ENCODE measurements at places on chromosomes 12 and 14.

DNA sequence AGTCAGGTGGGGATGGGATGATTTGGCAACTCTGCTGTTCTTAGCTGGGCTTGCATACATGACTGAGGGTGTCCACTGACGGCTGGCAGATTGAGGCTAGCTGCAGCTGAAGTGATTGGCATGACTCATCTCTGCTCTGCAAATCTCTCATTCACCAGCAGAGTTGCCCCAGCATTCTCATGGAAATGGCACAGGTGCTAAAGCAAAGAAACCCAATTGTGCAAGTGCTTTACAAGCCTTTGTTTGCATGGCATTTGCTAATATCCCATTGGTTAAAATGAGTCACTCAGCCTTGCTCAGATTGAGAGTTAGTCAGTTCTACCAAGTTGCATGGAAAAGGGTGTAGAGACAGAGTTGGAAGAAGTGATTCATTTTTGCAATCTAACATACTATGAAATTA, 389.7 kb upstream of the FAR2 start:
- DNase-seq = no peak

DNA sequence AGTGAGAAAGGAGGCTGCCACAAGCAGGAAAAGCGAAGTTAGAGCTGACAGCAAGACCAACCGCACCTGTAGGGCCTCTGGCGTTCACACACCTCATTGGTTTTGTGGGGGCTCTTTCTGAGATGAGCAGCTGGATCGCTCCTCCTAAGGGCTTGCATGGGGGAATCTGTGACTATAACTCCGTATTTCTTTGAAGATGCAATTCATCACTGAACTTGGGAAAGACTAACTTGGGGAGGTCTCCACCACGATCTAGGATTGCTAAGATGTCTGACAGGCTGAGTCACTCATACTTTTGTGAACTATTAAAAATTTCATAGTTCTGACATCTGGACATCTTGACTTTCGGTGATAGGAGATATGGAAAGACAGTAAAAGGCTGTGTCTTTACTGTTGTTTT, 173.6 kb downstream of the ETV6 start:
- no peak for DNase-seq

DNA sequence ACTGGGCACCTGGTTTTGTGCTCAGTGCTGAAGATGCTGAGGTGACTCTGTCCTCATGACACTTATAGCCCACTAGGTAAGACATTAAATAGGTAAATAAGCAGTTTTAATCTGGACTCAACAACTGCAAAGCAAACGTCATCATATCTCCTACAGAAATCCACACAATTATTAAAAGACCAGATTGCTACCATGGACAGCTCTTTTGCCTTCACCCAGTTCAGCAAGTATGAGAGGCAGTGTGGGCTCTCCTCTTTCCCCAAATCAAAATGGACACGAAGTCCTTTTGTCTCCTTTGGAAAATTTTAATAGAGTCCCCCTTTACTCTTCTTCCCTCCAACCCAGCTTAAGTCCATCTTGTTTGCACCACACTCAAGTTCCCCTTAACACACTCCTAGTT, 171.1 kb downstream of the RPAP3 start:
- DNase-seq = no peak

DNA sequence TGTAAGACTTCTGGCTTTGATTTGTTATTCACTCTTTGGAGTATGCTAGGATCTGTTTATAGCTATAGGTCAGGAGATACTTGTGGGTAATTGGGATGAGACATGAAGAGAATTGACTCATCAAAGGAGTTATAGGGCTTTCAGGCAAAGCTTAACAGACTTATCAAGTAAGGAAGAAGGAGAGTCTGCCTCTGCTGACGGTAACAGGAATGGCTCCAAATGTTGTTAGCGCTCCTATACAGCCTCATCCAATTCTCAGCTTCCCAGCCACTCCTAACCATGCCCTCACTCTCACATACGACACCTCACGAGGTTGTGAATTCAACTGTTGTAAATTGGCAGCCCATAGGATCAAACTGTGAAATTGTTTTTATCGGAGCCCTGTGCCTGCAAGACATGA, 140.5 kb downstream of the KCNA5 start:
- DNase-seq = no peak

DNA sequence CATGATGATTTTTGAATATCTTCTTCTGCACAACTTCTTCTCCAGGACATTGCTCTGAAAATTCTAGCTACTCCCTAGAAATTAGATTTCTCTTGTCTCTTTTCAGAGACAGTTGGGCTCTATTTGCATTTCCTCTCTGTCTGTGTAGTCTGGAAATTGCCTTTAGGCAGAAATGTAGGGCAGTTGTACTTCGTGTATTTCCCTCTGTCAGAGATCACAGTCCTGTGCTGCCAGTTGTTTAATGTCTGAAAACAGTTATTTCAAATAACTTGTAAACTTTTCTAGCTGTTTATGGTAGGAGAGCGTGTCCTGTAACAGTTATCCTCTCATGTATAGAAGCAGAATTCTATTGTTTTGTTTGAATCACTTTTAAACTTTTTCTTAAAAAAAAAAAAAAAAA, 86.9 kb downstream of the TTLL5 start:
- DNase-seq = no peak

- no peak for DNase-seq
These were observed 14.6 kb upstream of the CACNB3 start for GRCh38 chr12:48803675-48804074.
